ENCODE measurements at places on chromosomes 13 and 19.
A peak's percentile ranks its signal among the peaks of the same experiment; 100 is the strongest.

DNA sequence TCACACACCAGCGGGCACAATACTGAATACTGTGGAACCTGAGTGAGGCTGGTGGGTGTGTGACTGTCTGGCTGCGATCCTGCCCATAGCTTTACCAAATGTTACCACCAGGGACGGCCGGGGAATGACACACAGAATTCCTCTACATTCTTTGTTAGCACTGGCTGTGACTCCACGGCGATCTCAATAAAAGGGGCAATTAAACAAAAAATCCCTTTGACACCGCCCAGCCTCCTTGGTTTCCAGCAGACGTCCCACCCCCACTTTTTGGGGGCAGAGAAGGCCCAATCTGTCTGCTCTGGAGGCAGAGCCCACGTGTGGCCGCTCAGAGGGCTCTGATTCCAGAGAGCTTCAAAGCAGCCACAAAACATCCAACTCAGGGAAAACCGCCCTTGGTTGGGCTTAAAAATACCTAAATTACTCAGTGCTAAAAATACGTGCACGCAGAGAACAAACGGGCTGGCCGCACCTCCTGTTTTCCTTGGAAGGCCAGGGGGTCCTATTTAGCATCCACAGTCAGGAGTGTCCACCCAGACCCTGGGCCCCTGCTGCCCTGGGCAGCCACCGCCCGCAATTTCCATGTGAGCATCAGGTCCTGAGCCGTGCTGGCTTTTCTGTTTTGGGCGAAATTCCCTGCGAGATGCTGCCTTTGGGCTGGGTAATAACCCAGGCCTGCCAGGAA is 47.8 kb downstream of the GADD45B start:
- DNase-seq = no peak

GRCh38 chr19:50465986-50466705 is 10.2 kb upstream of the EMC10 start:
- no peak for DNase-seq

- no peak for DNase-seq
Observed at GRCh38 chr13:84646957-84647356, 764.7 kb upstream of the SLITRK1 start.

GRCh38 chr19:5972355-5972731 is 5.6 kb downstream of the RANBP3 start:
- DNase-seq = no peak

DNA sequence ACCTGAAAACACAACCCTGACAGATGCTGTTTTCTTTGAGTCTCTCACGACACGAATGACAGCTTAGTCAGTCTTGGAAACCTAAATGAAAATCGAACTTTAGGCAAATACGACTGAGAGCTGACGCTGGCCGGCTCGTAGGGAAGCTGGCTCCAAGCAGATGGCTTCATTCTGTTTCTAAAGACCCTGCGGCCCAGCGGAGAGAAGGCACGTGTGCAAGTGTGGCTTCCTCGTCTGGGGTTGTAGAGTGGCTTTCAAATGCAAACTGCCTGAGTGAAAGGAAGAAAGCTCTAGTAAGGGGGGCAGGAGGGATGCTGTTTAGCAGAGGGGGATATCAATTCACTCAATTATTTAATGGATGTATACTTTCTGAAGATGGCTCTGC is 26.1 kb upstream of the TIMM44 start:
- no peak for DNase-seq

DNA sequence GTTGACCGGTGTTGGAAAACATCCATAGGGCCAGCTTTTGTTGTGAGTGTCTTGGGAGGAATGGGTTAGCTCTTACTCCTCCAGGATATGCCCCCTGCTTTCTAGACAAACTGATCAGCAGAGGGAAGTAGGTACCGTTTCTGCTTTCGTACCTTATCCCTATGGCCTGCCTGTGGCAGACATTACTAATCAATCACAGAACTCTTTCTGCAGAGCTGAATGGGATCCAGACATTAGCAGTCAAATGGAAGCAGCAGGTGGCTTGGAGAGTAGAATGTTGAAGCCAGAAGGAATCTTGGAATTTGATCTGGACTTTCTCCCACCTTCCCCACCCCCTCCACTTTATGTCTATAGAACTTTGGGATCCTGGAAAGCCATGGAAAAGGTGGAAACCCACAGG is 17.1 kb downstream of the NWD1 start:
- DNase-seq = no peak

GRCh38 chr13:49225223-49226042 is 5.3 kb downstream of the MLNR start:
- DNase-seq = no peak

GRCh38 chr19:1241417-1242095 is at the start of gene ATP5F1D:
TSS of gene ATP5F1D (plus strand) at chr19:1241751. CDS start at chr19:1241851, 100 bp downstream.
- peak; percentile 90 for DNase-seq

GRCh38 chr19:35470128-35470527 is 20.1 kb downstream of the KRTDAP start:
- DNase-seq = no peak

GRCh38 chr19:5080030-5080654 is 111.2 kb downstream of the KDM4B start:
- no peak for DNase-seq

GRCh38 chr19:8501981-8502380 is 459 bp downstream of the PRAM1 start:
- DNase-seq = no peak

GRCh38 chr13:79481685-79482052 is 714 bp downstream of the NDFIP2 start:
- no peak for DNase-seq

GRCh38 chr19:7668842-7669241 is at the start of gene RETN:
TSS of gene RETN (plus strand) at chr19:7669049. CDS start at chr19:7669327, 278 bp downstream.
- no peak for DNase-seq

GRCh38 chr19:2252797-2253105 is 3.5 kb downstream of the JSRP1 start:
- no peak for DNase-seq

- no peak for DNase-seq
Observed at GRCh38 chr13:112753833-112754232, 64.0 kb downstream of the ATP11A start.

- no peak for DNase-seq
Observed at GRCh38 chr19:38243279-38243673, 12.9 kb downstream of the PPP1R14A start.

- peak; percentile 74 for DNase-seq
Observed at GRCh38 chr19:17292301-17293074, 10.7 kb downstream of the ABHD8 start.

- DNase-seq = no peak
Observed at GRCh38 chr13:27607125-27607524, 13.2 kb downstream of the LNX2 start.

GRCh38 chr13:114144606-114145244 is 12.3 kb upstream of the RASA3 start:
- DNase-seq = no peak

All from stimulated activated naive B cell treated with anti-CD40 and anti-IgM and Interleukin-4, amounts not matched to agents 10 μg/mL and 1 μg/mL and 100 μg/mL, for 72 hours (primary cell).